ENCODE measurements at places on chromosomes 4 and X.

GRCh38 chr4:147965873-147966272, 234.0 kb downstream of the ARHGAP10 start:
- DNase-seq, result no peak

DNA sequence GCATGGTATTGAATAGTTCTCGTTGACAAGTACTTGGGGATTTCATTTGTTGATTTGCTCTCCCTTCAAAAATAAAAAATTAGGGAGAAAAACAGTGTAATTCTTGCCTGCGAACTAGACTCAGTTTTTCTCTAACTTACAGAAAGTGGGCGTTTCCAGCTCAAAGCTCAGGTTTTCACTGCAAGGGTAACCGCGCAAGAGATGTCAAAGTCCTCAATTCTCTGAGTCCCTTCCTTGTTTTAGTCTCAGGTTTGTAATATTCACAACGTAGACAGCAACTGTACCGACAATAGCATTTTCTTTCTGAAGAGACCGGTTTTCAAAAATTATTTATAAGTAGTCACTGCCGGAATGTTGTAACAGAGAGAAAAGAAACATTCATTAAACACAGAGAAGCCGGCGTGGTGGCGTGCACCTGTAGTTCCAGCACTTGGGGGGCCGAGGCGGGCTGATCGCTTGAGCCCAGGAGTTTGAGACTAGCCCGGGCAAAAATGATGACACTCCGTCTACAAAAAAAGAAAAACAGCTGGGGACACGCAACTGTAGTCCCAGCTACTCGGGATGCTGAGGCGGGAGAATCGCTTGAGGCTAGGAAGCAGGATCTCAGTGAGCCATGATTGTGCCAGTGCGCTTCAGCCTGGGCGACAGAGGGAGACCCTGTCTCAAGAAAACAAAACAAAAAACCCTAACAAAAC, 774 bp downstream of the ZCCHC4 start:
- peak; percentile 65 for DNase-seq

GRCh38 chrX:102651242-102652011, at the start of gene GPRASP1:
TSS of gene GPRASP1 (plus strand) at chrX:102651483. CDS start at chrX:102653914, 2,431 bp downstream.
- peak; percentile 59 for DNase-seq

- peak; percentile 22 for DNase-seq
Observed at GRCh38 chrX:51461053-51462044, 35.0 kb downstream of the NUDT11 start.

DNA sequence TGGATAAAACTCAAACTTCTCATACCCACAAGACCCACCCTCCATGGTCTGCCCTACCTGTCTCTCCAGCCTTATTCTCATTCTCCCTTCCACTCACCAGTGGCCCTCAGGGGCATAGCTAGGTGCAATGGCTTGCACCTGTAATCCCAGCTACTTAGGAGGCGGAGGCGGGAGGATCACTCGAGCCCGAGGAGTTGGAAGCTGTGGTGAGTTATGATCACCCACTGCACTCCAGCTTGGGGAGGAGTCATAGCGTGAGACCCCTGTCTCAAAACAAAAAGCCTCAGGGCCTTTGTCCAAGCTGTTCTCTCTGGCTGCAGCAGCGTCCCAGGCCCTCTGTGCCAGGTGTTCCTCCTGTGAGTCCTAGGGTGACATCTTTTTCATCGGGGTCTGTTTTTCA, 16.5 kb downstream of the TKTL1 start:
- DNase-seq, result no peak

DNA sequence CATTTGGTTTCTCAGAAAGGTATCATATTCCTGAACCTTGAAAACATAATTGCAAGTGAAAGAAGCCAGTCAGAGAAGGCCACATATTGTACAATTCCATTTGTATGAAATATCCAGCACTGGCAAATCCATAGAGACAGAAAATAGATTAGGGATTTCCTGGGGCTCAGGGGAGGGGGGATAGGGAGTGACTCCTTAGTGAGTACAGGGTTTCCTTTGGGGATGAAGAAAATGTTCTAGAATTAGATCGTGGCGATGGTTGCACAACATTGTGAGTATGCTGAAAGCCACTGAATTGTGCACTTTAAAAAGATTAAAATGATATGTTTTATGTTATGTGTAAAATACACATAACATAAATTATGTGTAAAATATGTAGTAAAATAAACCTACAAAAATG, 10.3 kb downstream of the XPNPEP2 start:
- DNase-seq, result peak; percentile 39

DNA sequence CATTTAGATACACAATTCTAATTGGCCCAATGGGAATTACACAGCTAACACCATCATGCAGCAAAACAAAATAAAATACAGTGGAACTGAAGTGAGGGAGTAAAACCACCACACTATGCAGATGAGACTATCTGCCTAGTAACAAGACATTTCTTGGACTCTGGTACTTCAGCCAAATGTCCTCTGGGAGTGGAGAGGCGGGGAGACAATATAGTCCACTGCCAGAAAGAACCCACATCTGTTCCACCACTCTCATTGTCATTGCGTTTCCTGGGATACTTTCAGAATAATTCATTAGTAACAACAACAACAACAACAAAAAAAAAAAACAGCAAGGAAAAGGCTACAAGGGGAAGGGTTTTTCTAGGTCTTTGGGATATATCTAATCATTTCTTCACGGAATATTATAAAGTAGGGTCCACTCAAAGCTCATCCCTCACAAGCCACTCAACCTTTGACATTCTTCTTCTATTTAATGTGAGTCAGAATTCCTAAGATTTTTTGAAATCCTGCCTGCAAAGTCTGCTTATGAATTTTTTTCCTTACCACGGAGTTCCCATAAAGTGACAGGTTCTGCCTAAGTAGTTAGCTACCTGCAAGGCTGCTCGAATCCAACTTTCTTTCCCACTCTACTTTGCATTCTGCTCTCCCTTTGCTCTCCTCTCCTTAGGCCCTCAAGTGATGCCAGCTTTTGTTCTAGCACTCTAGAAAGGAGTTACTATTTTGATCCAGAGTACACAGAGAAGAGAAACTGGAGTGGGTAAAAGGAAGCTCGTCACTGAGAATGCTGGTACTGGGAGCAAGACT, 254.6 kb downstream of the CHIC1 start:
- peak; percentile 20 for DNase-seq

- DNase-seq, result no peak
Observed at GRCh38 chrX:7993873-7994272, 66.7 kb upstream of the PNPLA4 start.

DNA sequence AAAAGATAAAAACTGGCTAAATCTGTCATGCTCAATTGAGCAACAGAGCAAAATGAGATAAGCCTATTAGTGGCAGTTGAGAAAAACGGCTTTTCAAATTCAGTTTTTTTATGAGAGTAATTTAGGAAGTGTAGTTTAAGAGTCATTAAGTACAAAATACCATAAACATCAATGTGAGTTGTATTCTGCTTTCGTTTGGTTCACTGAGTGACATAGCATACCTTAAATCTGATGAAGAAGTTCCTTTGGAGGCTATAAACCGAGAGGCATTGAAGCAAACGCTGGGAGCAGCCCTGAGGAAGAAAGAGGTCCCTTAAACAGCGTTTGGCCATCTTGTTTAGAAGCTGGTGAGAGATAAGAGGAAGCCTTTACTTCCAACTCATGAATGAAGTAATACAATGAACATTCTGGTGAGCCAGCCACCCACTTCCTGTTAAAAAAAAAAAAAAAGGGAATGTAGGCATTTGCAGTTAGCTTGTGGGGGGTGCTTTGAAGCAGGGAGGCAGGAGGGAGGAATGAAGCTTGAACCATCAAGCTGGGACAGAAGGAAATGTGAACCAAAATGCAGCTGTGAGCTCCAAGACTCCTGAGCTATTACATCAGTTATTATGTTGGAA, 132.3 kb downstream of the ZNF330 start:
- DNase-seq, result peak; percentile 65

GRCh38 chr4:147714575-147715401, 17.1 kb upstream of the ARHGAP10 start:
- DNase-seq, result peak; percentile 92

- peak; percentile 12 for DNase-seq
Observed at GRCh38 chrX:7941390-7942042, 14.3 kb upstream of the PNPLA4 start.

- no peak for DNase-seq
Observed at GRCh38 chrX:152259150-152259549, 120.8 kb upstream of the MAGEA10 start.

DNA sequence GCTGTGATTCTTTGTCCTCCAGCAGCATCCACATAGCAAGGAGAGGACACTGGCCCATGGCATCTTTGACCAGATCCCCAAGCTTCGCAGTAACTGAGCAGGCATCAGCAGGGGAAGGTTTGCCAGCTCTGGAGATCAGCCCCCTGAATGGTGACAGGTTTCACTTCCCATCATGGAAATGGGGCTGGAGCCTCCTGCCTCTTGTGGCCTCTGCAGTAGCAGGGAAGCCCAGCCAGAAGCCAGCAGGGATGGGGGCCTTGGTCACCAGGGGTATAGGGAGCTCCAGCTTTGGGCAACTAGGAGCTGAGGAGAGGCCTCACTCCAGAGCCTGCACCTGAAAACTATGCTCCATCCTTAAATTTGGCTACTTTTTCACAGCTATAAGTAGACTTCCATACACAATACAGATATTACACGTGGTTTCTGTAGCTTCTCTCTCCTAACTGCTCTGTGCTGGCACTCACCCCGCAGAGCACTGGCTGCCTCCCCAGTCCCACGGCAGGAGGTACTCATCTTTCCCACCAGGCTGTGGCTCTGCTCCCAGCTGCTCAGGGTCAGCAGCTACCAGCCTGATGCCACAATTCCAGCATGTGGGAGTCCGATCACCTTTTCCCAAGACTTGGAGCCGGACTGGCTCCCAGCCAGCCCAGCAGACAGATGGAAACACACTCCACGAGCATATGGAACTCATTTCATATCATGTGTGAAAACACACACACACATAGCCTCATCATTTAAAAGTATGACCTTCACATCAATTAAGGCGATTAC, 2.8 kb downstream of the TMEM271 start:
- DNase-seq, result no peak

DNA sequence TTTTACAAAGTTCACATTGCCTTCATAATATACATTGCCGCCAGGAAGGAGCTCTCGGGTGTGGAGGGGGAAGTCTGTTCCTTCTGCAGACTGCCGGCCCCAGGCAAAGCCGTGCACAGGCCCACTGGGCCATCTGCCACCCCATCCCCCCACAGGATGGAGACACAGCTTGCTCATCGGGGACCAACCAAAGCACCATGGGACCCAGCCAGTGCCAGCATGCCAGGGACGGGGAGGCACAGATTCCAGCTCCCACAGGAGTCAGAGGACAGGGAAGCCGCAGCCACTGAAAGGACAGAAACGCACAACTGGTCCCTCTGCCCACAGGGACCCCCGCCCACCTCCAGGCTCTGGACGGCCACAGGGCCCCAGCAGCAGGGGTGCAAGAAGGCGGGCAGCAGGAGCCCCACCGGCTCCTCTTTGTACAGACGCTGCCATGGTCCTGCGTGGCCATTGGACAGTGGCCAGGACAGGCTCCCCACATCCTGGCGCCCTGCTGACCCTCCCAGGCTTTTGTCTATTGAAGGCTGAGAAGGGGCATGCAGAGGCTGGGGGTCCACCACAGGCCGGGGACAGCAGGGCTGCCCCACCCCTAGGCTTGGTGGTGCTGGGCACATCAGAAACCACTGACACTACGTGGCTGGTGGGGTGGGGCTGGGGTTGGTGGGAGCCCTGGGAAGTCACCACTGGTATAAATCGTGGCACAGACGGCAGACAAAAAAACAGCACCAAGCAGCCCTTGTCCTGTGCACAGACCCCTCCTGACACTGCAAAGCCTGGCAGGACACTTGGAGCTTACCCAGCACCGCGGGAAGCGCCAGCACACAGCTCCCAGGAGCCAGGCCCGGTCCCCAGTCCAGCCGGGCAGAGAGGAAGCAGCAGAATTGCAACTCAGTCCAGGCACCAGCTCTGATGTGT, 89.0 kb downstream of the FAM53A start:
- no peak for DNase-seq

- peak; percentile 61 for DNase-seq
Observed at GRCh38 chrX:18424482-18425198, 768 bp upstream of the CDKL5 start.

DNA sequence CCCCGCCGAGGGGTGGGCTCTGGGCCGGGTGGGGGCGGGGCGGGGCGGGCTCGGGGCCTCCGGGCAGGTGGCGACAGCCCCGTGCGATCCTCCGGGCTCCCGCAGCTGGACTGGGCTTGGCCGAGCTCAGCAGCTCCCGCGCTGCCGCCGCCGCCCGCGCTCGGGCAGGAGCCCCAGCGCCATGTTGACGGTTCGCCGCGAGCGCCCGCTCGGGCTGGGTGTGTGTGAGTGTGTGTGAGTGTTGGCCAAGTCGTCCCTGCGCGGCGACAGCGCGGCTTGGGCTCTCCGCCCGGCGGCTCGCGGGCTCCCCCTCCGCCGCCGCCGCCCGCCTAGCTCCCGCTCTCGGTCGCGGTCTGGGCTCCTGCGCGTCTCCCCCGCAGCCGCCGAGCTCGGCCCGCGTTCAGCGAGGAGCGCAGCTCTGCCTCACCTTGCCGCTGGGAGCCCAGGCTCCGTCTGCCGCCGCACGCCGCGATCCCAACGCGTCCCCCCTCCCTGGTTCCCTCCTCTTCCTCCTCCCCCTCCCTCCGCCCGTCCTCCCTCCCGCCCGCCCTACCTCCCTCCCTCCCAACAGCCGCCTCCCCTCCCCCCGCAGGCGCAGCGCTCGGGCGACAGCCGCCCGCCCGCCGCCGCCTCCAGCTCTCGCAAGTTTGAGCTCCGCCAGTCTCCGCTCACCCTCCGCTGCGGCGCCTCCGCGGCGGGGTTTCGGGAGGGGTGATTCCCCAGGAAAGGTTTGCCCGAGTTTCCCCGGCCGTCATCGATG, at the start of gene BCOR:
BCOR (minus strand) TSS at position 455 of the 760 bp plus-strand sequence. CDS start 20,029 bp downstream, outside the sequence.
- peak; percentile 77 for DNase-seq

DNA sequence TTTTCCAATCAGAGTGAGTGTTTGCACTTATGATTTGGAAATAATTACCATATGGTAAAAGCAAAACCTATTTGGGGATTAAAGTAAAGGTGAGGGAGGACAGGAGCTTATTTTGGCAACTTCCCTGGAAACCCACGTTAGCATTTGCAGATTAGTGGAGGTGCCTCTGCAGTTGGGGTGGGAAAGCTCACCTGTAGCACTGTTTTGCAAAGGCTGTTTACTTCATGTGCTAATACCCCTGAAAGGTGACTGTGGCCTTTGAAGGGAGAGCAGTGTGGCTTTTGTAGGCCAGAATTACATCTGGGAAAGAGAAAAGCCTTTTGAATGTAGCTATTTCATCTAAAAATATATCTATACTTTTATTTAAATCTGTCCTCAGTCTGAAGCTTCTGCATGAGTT, 9.4 kb downstream of the SUPT20HL1 start:
- no peak for DNase-seq
